ENCODE measurements at places on chromosomes 3 and 15. TPM values are rescaled to one million over a fixed set of nuclear protein-coding genes. Genes with fewer than 3 reads are reported as not detected.

- H3K4me1 ChIP-seq = peaks cover 15% of the 10 kb centered on the region
- no peak overlapping the region for H3K27ac ChIP-seq
- DNase-seq = no peak
- H3K27me3 ChIP-seq = no peaks in the 10 kb centered on the region
- H3K36me3 ChIP-seq = no peaks in the 10 kb centered on the region
- H3K4me3 ChIP-seq = no peak overlapping the region
These were observed 1.6 kb downstream of the NECTIN3 start for GRCh38 chr3:111073218-111073617.

- no peaks in the 10 kb centered on the region for H3K36me3 ChIP-seq
- no peak for DNase-seq
- H3K27ac ChIP-seq = no peak overlapping the region
- no peak overlapping the region for H3K4me3 ChIP-seq
These were observed 20.5 kb downstream of the IL1RAP start for GRCh38 chr3:190534386-190534785.

GRCh38 chr3:4645468-4645867 is 152.3 kb downstream of the ITPR1 start:
- H3K4me1 ChIP-seq = peaks cover 8% of the 10 kb centered on the region
- no peaks in the 10 kb centered on the region for H3K27me3 ChIP-seq
- H3K27ac ChIP-seq = no peak overlapping the region

DNA sequence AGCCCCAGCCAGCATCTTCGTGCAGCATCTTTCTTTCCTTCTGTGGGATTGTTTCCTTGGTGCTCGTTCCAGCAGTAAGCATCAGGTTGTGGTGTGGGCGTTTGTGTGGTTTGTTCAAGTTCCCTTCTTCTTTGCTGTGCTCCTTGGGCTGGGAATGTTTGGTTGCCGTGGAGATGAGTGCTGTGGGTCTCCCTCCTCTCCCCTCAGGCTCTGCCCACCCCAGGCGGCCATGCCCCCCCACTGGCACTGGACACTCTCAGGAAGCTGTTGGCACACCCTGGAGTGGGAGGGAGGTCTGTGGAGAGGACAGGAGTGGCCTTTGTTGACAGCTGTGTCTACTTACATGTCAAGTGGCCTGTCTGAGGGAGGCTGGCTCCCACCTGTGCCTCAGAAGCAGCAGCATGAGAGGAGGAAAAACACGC is 46.5 kb upstream of the SACM1L start:
- no peak overlapping the region for H3K4me3 ChIP-seq
- H3K27ac ChIP-seq = no peak overlapping the region
- peaks cover 4% of the 10 kb centered on the region for H3K36me3 ChIP-seq
- DNase-seq = no peak

DNA sequence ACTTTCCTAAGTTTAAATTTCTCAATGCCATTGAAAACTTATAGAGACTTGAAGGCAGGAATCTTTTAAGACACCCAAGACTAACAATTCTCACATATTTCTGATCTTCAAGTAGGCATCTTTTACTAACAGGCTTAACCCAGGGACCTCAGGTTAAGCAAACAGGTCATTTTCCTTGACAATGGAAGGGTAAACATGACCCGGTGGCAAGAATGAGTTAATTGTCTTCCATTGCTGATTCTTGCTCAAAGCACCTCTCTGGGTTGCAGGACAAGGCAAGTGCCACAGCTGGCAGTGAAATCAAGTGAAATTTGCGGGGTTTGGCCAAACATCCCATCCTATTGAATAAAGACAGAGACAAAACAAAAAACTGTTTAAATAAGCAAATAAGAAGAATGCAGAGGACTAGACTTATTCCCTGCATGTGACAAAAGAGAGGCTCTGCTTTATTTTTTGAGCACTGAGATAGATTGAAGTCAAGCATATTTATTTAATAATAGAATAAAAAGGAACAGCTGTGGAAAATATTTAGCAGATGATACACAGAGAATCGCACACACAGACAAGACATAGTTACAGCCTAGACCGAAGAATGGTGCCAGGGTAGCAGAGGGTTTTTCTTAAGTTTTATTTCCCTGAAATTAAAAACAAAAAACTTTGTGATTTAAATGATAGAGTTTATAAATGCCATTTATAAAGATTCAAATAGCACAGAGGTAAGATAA is 56.0 kb upstream of the MITF start:
- H3K4me3 ChIP-seq = no peak overlapping the region
- H3K27me3 ChIP-seq = no peaks in the 10 kb centered on the region
- no peaks in the 10 kb centered on the region for H3K4me1 ChIP-seq
- no peak overlapping the region for H3K27ac ChIP-seq
- no peaks in the 10 kb centered on the region for H3K36me3 ChIP-seq

GRCh38 chr3:42853739-42854302 is 21.9 kb downstream of the CYP8B1 start:
- no peaks in the 10 kb centered on the region for H3K27me3 ChIP-seq
- H3K4me3 ChIP-seq = no peak overlapping the region
- no peak for DNase-seq

- DNase-seq = no peak
- no peak overlapping the region for H3K4me3 ChIP-seq
- H3K27ac ChIP-seq = no peak overlapping the region
These were observed 26.5 kb downstream of the GOLGA6A start for GRCh38 chr15:74055804-74056203.

GRCh38 chr3:196688349-196688748 is 23.7 kb downstream of the CEP19 start:
- H3K27ac ChIP-seq = no peak overlapping the region
- H3K36me3 ChIP-seq = no peaks in the 10 kb centered on the region
- no peak for DNase-seq
- H3K4me3 ChIP-seq = no peak overlapping the region
- H3K4me1 ChIP-seq = peaks cover 11% of the 10 kb centered on the region

DNA sequence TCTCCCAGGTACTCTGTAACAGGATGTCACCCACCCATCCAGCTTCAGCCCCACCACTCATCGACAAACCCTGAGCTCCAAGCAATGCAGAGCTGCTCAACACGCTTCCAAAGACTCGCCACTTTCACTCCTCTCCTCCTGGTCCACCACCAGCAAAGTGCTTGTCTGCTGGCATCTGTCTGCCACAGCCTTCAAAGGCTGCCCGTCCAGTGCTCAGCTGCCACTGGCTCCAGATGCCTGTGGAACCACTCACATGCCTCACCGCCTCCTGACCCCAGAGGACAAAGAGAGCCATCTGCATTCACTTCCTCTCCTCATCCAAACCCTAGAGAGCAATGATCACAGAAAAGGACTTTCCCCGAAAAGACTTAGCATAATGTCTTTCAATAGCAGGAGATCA is 109.5 kb upstream of the OCA2 start:
- H3K27me3 ChIP-seq = no peaks in the 10 kb centered on the region
- H3K36me3 ChIP-seq = no peaks in the 10 kb centered on the region
- H3K4me3 ChIP-seq = no peak overlapping the region
- no peaks in the 10 kb centered on the region for H3K4me1 ChIP-seq

- no peak overlapping the region for H3K4me3 ChIP-seq
- DNase-seq = no peak
- no peak overlapping the region for H3K27ac ChIP-seq
- no peaks in the 10 kb centered on the region for H3K36me3 ChIP-seq
These were observed 2.8 kb downstream of the SEC62 start for GRCh38 chr3:169969174-169970095.

- no peaks in the 10 kb centered on the region for H3K36me3 ChIP-seq
- no peak for DNase-seq
- H3K27ac ChIP-seq = no peak overlapping the region
These were observed 86.0 kb upstream of the VGLL3 start for GRCh38 chr3:87076946-87077345.

GRCh38 chr15:67199391-67199790 is 55.1 kb downstream of the AAGAB start:
- peaks cover 5% of the 10 kb centered on the region for H3K4me1 ChIP-seq
- peaks cover 14% of the 10 kb centered on the region for H3K36me3 ChIP-seq
- no peak for DNase-seq
- H3K27me3 ChIP-seq = no peaks in the 10 kb centered on the region

DNA sequence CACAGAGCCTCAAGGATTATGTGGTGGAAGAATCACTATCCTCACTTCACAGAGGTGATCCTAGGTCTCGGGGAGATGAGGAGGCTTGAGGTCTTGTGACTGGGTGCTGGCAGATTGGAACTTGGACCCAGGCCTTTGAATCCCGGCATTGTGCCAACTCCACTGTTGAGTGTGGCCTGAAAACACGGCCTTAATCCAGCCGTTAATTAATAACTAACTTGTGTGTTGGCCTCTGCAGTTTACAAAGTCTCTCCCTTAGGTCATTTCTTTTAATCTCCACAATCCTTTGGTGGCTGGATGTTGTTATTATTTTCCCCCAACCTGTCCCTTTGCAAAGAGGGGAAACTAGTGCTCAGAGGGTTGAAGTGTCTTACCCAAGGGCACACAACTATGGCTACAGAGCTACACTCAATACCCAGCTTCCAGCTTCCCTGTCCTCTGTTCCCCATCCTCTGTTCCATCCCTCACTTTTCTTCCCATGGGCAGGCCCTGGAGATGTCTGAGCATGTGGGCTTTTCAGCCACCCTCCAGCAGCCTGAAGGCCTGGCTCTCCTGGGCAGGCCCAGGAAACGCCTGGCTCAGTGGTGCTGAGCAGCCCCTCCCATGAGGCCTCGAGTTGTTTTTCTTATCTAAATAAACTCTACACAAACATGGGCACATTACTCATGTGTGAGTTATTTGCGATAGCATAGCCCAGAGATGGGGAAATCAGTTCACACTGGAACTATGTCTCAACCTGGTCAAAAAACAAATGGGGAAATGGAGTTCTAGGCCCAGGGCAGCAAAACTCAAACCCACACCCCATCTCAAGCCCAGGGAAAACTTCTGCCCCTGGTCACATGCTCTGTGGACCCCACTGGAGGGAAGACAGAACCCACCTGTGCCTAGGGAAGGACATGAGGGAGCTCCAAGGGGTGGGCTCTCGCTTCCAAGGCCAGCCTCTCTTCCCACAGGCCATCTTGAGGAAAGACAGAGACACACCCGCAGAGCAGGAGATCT is 16.8 kb upstream of the SMAD3 start:
- H3K4me1 ChIP-seq = no peaks in the 10 kb centered on the region
- no peak overlapping the region for H3K27ac ChIP-seq
- H3K4me3 ChIP-seq = no peak overlapping the region
- H3K27me3 ChIP-seq = no peaks in the 10 kb centered on the region
- no peaks in the 10 kb centered on the region for H3K36me3 ChIP-seq

DNA sequence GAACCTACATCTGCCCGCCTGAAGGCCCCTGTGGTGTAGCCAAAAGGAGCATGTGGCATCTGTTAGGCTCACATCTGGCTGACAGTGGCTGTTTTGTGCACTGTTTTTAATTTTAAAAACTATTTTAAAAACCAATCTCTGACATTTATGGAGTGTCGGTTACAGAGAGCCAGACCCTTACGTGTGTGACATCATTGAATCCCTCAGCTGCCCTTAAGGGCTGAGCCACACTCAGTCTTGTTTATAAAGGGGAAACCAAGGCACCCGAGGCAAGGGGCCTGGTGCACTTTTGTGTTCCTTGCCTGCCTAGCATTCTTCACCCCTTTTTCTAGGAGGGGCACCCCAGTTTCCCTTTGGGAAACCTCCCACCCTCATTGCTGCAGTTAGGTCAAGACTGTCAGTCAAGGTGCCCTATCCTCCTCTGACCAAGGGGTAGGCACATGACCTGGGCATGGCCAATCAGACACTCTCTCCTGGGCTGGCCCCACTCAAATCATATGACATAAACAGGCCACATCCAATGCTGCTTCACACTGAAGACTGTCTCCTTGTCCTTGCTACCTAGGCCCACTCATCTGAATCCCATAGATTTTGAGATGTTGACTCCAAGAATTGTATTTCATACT is 105.3 kb downstream of the LSM3 start:
- no peak for DNase-seq
- no peak overlapping the region for H3K4me3 ChIP-seq
- no peaks in the 10 kb centered on the region for H3K4me1 ChIP-seq

- H3K36me3 ChIP-seq = no peaks in the 10 kb centered on the region
- no peak overlapping the region for H3K27ac ChIP-seq
- no peaks in the 10 kb centered on the region for H3K27me3 ChIP-seq
- no peak overlapping the region for H3K4me3 ChIP-seq
- DNase-seq = no peak
These were observed 172.8 kb downstream of the PLCH1 start for GRCh38 chr3:155572085-155572484.

- peaks cover 18% of the 10 kb centered on the region for H3K27me3 ChIP-seq
- H3K4me1 ChIP-seq = peaks cover 13% of the 10 kb centered on the region
- no peak overlapping the region for H3K4me3 ChIP-seq
- H3K36me3 ChIP-seq = no peaks in the 10 kb centered on the region
- H3K27ac ChIP-seq = no peak overlapping the region
- DNase-seq = no peak
These were observed 5.9 kb downstream of the KBTBD13 start for GRCh38 chr15:65082303-65082953.

- no peak overlapping the region for H3K27ac ChIP-seq
- H3K4me1 ChIP-seq = no peaks in the 10 kb centered on the region
These were observed 47.3 kb upstream of the TCF12 start for GRCh38 chr15:56871185-56871584.

NR2E3 gene
- polyA plus RNA-seq = not detected

GABRB3 gene
- polyA plus RNA-seq = not detected

PLA1A gene
- not detected for polyA plus RNA-seq

ZNF662 gene
- not detected for polyA plus RNA-seq

PP2D1 gene
- 0.46 TPM for polyA plus RNA-seq

ADAM10 gene
- polyA plus RNA-seq = 120 TPM

GALNT15 gene
- not detected for polyA plus RNA-seq

KBTBD12 gene
- not detected for polyA plus RNA-seq

CCR9 gene
- 1.4 TPM for polyA plus RNA-seq

CEMIP gene
- polyA plus RNA-seq = not detected

SELENOK gene
- polyA plus RNA-seq = 157 TPM

SLC6A1 gene
- polyA plus RNA-seq = not detected

Measured in CD8-positive, alpha-beta memory T cell (primary cell).